ENCODE measurements at places on chromosomes 1 and 21.

DNA sequence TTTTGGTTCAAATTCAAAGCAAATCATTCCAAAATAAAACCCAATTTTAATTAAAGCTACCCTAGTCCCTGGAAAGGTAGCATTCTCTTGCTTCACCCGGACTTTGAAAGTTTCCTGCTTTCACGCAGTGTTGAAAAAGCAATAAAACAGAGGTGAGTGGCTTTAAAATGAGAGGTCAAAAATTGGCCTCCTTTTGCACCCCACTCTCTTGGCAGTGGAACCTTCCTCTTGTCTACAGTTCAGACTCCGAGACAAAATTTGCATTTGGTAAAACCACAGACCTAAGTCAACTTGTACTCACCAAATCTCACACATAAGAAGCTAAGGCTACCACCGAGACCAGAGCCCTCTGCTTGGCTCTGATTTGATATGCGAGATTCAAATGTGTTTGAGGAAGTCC is 252.7 kb downstream of the TTLL7 start:
- no peak for DNase-seq

DNA sequence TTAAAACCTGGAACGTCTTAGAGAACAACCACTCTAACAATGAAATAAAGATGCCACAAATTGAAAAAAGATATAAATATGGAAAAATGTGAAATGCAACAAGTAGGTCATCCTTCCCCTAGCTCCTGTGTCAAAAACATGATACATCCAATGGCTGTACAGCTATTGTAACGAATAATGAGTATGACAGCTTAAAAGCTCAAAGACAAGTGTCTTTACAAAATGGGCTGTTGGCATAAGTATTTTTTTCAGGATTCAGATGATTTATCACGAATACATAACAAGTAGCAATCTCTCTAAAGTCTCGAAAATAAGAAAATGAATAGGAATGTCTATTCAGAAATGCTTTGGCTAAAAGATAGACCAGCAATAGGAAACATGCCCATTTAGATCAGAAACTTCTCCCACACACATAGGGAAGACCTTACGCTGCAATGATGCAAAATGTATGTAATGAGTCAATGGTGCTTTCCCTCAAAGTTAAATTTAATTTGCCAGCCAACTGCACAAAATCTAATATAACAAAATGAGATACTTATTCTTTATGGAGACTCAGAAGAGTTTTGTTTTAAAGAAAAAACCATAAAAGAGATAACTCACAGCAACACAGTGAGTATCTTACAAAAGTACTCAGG is 8.3 kb downstream of the TGFBR3 start:
- no peak for DNase-seq

GRCh38 chr1:213054142-213054541 is 3.1 kb downstream of the RPS6KC1 start:
- DNase-seq, result no peak

GRCh38 chr1:199837321-199837720 is 190.2 kb upstream of the NR5A2 start:
- DNase-seq, result no peak

GRCh38 chr21:14824126-14824525 is 240.7 kb downstream of the NRIP1 start:
- no peak for DNase-seq

DNA sequence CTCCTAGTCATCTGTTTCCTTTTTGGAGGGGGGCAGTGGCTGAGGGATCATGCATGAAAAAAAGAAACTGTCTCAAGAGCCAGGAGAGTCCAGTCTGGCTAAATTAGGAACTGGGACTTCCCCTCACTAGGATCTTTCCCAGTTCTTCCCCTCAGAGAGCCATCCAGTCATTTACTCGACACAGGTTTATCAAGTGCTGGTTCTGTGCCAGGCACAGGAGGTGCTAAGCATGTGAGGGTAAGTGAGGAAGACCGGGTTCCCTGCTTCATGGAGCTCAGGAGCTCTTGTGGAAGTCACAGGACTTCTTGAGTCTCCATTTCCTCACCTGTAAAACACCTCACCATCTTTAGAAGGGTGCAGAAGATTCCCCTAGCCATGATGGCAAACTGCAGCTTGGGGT is 8.6 kb upstream of the NUAK2 start:
- no peak for DNase-seq

- DNase-seq, result no peak
Measured at GRCh38 chr21:26157801-26158200, 12.8 kb downstream of the APP start.

Data from CD4-positive, alpha-beta memory T cell (primary cell).